ENCODE measurements at places on chromosomes 2 and 18. TPM values are rescaled to one million over a fixed set of nuclear protein-coding genes. Genes with fewer than 3 reads are reported as not detected.

- H3K27me3 ChIP-seq: no peaks in the 10 kb centered on the region
- H3K27ac ChIP-seq: no peak overlapping the region
- H3K36me3 ChIP-seq: no peaks in the 10 kb centered on the region
- H3K4me1 ChIP-seq: no peaks in the 10 kb centered on the region
- DNase-seq: no peak
These were observed 34.0 kb upstream of the ERMN start for GRCh38 chr2:157359628-157360027.

DNA sequence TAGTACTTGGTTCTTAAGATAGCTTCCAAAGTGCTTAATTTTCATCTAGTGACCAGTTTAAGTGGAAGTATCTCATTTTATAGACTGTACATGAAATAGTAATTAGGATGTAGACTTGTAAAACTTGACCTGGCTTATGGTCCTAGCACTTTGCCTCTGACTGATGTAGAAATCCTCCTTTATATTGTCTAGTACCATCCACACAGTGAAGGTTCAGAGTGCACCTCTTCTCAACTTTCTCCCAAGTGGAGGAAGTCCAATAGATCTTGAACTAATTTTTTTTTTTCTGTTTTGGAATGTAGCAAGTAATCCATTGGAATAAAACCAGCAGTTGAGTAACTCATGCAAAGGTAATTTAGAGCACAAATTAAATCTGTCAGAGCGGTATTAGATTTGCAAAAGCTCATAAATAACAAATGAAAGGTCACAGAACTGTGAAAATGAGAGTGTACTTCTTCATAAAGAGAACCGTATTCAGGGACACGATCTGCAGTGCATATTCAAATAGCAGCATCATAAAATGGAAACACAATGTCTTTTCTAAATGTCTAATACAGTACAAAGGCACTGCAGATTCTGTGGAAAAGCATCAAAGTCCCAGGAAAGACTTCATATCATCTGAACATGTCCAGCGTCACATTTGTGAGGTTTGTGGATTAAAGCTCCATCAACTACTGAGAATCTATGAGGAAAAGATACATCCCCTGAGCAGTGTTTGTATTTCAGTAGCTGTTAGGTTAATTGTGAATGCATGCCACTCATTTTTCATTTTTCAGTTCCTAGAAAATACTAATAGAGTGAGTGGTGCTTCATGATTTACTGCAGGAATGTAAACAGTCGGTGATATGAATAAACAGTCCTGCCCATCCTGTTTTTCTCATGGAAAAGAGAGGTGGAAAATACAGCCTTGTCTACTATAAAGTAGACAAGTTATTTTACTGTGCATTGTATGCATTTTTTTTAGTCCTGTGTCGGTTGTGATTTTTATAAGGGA is 100.7 kb downstream of the LYPD6 start:
- no peak overlapping the region for H3K27ac ChIP-seq
- H3K36me3 ChIP-seq: no peaks in the 10 kb centered on the region
- DNase-seq: no peak
- peaks cover 15% of the 10 kb centered on the region for H3K4me1 ChIP-seq
- no peaks in the 10 kb centered on the region for H3K27me3 ChIP-seq

GRCh38 chr2:160085662-160086061 is 23.2 kb upstream of the PLA2R1 start:
- H3K4me3 ChIP-seq: no peak overlapping the region
- H3K27ac ChIP-seq: no peak overlapping the region
- DNase-seq: no peak
- no peaks in the 10 kb centered on the region for H3K4me1 ChIP-seq
- H3K36me3 ChIP-seq: no peaks in the 10 kb centered on the region

GRCh38 chr18:22546905-22547570 is 129.3 kb upstream of the CTAGE1 start:
- no peak overlapping the region for H3K4me3 ChIP-seq
- H3K36me3 ChIP-seq: no peaks in the 10 kb centered on the region
- peak overlapping the region; percentile 60 for H3K27ac ChIP-seq
- no peak for DNase-seq
- H3K4me1 ChIP-seq: peaks cover 41% of the 10 kb centered on the region
- H3K27me3 ChIP-seq: no peaks in the 10 kb centered on the region

GRCh38 chr2:110173523-110173922 is 31.3 kb downstream of the NPHP1 start:
- no peak overlapping the region for H3K4me3 ChIP-seq
- H3K4me1 ChIP-seq: no peaks in the 10 kb centered on the region
- H3K27me3 ChIP-seq: no peaks in the 10 kb centered on the region
- DNase-seq: no peak

- peaks cover 40% of the 10 kb centered on the region for H3K4me1 ChIP-seq
- no peaks in the 10 kb centered on the region for H3K27me3 ChIP-seq
- no peak overlapping the region for H3K4me3 ChIP-seq
These were observed 33.3 kb downstream of the CFLAR start for GRCh38 chr2:201149064-201149820.

DNA sequence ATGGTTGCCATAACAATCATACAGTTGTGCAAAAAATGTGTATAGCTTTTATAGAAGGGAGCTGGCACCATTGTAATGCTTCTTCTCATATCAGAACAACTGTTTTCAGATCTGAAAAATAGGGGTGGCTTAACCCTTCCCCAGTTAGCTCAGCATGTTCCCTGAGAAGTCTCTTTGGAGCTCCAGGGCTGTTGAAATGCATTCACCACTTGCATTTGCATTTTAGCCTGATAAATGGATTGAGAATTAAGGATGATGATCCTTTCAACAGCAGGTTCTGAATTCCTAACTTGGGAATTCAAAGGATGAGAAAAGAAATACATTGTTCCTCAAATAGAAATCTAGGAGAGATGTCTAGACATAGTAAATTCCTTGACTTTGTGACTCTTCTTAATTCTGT is 181.7 kb upstream of the ALPP start:
- no peak for DNase-seq
- H3K36me3 ChIP-seq: no peaks in the 10 kb centered on the region
- no peak overlapping the region for H3K4me3 ChIP-seq
- no peaks in the 10 kb centered on the region for H3K4me1 ChIP-seq
- no peak overlapping the region for H3K27ac ChIP-seq

DNA sequence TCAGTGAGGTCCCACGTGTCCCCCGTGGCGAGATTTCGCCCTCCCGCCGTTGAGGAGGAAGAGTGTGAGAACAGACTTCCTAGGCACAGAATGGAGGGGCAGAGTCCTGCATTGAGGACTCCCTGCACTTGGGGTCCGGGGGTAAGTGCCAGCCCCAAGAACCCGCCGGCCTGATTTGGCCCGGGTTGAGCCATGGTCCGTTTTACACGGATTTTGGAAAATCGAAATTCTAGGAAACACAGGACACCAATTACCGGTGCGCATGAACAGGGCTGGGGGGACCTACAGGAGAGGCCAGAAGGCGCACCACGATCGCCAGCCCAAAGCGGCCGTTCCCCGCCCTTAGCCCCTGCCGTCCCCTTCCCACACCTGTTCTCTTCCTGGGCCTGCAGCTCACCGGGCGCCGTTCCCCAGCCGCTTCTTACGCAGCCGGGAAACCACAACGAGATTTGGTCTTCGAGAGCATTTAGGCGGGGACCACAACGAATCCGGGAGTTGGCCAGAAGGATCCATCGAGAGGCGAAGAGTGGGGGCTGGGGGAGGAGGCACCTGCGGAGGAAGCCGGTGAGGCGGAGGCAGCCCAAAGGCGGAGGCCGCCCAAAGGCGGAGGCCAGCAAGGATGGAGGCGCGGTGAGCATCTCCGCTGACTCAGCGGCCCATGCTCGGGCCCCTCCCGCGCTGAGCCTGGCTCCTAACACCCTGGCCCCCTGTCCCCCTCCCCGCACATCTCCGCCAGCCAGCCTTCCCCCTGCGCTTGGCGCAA is 464 bp upstream of the TLX2 start:
- DNase-seq: peak; percentile 60
- no peak overlapping the region for H3K27ac ChIP-seq
- peak overlapping the region; percentile 8 for H3K4me3 ChIP-seq
- peaks cover 90% of the 10 kb centered on the region for H3K27me3 ChIP-seq

- H3K27me3 ChIP-seq: no peaks in the 10 kb centered on the region
- peak overlapping the region; percentile 1 for H3K27ac ChIP-seq
- H3K4me3 ChIP-seq: no peak overlapping the region
- DNase-seq: no peak
- no peaks in the 10 kb centered on the region for H3K4me1 ChIP-seq
- H3K36me3 ChIP-seq: no peaks in the 10 kb centered on the region
These were observed 103.6 kb downstream of the DOCK10 start for GRCh38 chr2:224938651-224939182.

DNA sequence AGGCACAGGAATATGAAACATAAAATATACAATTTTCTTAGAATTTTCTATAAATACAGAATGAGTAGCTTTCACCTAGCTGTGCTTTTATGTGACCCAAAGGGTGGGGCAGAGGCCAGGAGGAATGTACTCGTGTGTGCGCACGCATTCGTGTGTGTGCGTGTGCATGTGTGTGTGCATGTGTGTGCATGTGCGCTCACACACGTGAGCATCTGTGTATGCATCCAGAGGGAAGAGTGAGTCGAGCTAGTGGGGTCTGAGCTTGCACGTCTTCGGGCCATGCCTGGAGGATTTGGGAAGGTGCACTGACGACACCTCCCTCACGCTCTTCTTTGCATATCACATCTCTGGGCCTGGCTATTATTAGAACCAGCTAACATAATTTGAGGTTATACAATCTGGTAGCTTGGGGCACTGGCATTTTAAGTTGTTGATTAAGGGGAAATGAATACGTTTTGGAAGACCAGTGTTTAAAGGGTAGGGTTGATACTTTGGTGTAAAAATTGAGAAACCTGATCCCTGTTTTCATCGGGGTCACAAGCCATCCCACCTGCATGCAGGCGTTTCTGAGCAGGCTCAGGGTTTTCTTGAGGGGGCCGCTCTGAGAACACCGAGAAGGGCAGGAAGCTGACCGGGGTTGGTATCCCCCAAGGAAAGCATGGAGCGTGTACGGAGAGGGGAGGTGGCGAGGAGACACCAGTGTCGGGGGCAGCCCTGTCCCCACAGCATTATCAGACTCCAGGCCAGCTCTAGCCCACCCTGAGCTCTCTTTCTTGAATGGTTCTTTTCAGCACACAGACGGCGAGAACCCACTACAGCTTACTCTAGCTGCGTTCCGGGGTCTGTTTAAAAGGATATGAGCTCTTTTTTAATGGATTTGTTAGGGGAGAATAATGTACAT is 85.3 kb downstream of the LRRFIP1 start:
- no peaks in the 10 kb centered on the region for H3K27me3 ChIP-seq
- DNase-seq: no peak
- no peak overlapping the region for H3K4me3 ChIP-seq
- H3K4me1 ChIP-seq: peaks cover 77% of the 10 kb centered on the region
- peak overlapping the region; percentile 15 for H3K27ac ChIP-seq

DNA sequence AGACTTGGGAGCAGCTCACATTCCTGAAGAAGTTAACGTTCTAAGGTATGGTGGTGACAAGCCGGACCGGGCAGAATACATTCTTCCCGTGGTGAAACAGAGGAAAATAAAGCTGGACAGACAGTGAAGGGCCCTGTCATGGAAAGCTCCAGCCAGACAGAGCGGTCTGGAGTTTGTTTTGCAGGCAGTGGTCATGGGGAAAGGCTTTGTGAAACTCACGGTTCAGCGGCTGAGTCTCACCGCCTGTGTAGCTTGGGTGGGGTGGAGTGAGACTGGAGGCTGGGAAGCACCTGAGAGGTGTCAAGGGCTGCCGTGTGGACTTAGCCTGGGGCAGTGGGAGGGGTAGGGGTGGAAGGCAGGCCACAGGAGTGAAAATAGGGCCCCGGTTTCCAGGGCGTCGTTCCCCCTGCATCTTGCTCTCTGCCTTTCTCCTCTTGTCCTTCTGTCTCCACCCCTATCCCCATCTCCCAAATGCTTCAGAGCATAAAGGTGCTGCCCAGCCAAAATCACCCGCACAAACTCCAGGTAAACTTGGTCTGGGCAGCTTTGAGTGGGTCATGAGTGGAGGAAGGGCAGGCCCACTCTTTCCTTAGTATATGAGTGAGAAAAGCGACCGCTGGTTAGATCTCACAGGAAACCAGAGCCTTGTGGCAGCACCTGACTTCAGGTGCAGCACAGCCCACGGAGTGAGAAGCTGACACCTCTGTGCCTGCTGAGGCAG is 11.4 kb upstream of the SLC20A1 start:
- H3K27ac ChIP-seq: no peak overlapping the region
- no peak overlapping the region for H3K4me3 ChIP-seq
- no peaks in the 10 kb centered on the region for H3K36me3 ChIP-seq
- H3K4me1 ChIP-seq: no peaks in the 10 kb centered on the region
- peaks cover 8% of the 10 kb centered on the region for H3K27me3 ChIP-seq
- DNase-seq: no peak

DNA sequence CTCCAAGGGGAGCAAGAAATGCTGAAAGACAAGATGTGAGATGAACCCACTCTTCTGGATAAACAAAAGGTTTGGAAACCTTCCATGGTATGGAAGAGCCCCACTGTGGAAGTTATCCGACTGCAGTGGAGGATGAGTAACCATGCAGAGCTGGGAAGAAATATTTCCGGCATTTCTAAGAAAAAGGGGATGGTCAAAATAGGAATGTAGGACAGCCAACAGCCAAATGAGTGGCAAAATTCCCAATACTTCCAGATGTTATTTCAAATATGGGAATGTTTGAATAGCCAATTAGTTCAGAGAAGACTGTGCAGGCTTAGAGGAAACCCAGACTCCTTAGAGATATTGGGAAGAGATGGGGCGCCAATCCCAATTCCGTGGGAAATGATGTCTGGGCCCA is 246.8 kb downstream of the RAD51AP2 start:
- DNase-seq: no peak
- no peak overlapping the region for H3K27ac ChIP-seq
- no peaks in the 10 kb centered on the region for H3K4me1 ChIP-seq
- no peaks in the 10 kb centered on the region for H3K27me3 ChIP-seq

GRCh38 chr2:38603402-38604290 is 918 bp upstream of the HNRNPLL start:
- no peaks in the 10 kb centered on the region for H3K27me3 ChIP-seq
- peak overlapping the region; percentile 79 for H3K4me3 ChIP-seq
- peak; percentile 89 for DNase-seq
- H3K36me3 ChIP-seq: no peaks in the 10 kb centered on the region
- peak overlapping the region; percentile 94 for H3K27ac ChIP-seq

DNA sequence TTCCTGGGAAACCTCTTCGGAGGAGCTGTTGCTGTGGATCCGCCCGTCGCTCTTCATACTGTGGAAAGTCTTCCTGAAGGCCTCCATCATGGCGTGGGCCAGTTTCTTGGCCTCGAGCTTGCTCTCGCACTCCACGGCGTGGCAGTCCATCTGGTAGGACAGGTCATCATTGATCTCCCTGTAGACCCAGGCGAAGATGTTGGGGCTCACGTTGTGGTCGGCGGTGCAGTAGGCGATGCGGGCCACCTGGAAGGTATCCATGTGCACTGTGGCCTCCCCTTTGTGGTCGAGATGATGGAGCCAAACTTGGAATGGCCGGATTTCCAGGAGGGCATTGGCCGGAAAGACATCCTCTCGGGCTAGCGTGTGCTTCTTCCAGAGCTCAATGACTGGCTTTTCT is 245.4 kb downstream of the PID1 start:
- H3K27ac ChIP-seq: no peak overlapping the region
- H3K4me1 ChIP-seq: no peaks in the 10 kb centered on the region
- no peak for DNase-seq
- H3K36me3 ChIP-seq: no peaks in the 10 kb centered on the region

Gene CD8B2
- not detected for total RNA-seq

Gene GLI2
- total RNA-seq: 6.4 TPM

Measured in sigmoid colon (tissue), 7 donors.